Right atrium auricular region (tissue), 2 donors: ENCODE measurements at places on chromosomes 12 and 14. TPM values are rescaled to one million over a fixed set of nuclear protein-coding genes. Genes with fewer than 3 reads are reported as not detected.

DNA sequence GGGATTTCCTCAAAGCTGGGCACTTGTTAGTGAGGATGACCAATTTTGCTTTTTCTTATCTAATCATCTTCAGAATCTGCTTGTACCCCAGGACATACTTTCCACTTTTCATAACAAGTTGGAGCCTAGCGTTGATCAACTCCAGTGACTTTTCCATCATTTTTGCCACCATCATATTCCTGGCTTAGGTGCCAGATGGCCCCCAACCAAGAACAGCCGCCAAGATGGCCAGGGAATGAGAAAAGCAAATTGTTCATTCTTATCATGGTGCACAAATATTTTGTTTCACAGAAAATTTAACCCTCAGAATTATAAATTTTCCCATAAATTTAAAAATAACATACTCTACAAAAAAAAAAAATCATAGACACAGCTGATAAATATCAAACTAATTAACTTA, 37.5 kb downstream of the SLC2A13 start:
- H3K4me1 ChIP-seq: peaks cover 6% of the 10 kb centered on the region
- no peak for DNase-seq
- no peaks in the 10 kb centered on the region for H3K36me3 ChIP-seq
- no peak overlapping the region for H3K27ac ChIP-seq
- no peaks in the 10 kb centered on the region for H3K27me3 ChIP-seq

GRCh38 chr12:95397571-95397970, 76.4 kb upstream of the METAP2 start:
- H3K27ac ChIP-seq: no peak overlapping the region
- no peaks in the 10 kb centered on the region for H3K27me3 ChIP-seq
- no peaks in the 10 kb centered on the region for H3K36me3 ChIP-seq
- DNase-seq: no peak
- no peaks in the 10 kb centered on the region for H3K4me1 ChIP-seq

DNA sequence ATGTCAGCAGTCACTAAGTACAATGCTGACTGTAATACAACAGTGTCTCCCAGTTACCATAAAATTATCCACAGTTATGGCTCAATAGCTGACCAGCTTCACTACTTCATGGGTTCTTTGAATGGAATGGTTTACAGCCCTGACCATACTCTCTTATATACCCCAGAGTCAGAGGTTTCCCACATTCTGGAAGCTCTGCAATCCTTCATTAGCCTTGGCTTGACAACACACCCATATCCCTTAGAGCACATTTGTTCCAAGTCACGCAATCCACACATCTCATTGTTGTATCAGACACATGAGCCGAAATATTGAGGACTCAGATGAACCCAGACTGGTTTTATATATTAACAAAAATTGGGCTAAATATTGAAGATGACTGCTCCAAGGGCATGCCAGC, 209.4 kb upstream of the PLXNC1 start:
- H3K4me1 ChIP-seq: no peaks in the 10 kb centered on the region
- no peak for DNase-seq
- no peak overlapping the region for H3K4me3 ChIP-seq
- H3K27me3 ChIP-seq: no peaks in the 10 kb centered on the region

SVOP gene
- total RNA-seq: 0.08 TPM

DNA sequence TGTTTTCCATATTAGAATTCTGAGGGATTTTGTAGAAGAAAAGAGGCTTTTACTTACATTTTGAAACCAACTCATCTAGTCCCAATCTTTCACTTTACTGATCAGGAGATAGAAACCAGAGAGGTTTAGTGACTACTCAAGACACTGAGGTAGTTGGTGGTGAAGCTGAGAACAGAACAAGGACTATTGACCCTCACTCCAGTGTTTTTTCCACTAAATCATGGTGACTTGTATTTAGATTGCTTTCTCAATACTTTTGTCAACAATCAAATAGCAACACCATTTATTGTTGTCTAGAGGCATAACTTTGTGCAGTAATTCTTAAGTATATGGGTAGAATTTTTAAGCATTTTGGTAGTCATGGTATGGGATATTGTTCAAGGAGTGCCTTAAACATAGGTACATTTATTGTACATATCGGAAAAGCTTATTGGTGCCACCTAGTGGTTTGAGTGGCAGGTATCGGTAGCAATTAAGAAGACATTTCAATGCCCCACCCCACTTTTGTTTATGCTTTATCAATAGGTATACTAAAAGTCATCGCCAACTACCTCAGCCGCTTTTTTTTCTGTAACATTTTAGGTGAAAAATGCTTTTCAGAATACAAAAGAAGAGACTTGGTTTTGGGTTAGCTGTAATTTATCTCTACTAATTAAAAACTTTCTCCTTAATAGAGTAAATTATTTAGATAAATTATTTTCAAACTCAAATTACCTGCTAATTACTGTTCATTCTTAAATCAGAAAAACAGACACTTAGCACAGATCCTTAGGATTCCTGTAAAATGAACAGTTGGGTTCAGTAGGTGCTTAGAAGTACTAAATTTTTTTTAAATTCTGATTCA, 47.3 kb upstream of the PAWR start:
- no peak for DNase-seq
- H3K4me3 ChIP-seq: no peak overlapping the region
- no peaks in the 10 kb centered on the region for H3K36me3 ChIP-seq
